ENCODE measurements at places on chromosomes 5 and 9.

DNA sequence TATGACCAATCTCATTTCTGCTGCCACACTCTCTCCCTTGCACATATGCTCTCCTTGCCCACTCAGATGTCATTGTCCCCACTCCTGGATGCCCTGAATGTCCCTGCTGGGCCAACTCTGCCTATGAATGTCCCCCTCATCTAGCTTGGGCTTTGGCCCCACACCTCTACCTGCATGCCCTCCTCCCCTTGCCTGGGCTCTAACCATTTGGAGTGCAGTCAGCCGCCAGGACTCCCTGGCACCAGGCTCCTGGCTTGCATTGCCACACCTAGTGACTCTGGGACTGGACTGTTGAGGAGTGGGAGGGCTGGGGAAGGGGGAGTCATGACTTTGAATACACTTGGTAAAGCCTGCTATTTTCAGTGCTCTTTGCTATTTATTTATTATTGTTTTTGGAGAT, 41.6 kb upstream of the POMT1 start:
- no peak for DNase-seq

GRCh38 chr5:143119291-143119769, 284.2 kb downstream of the NR3C1 start:
- DNase-seq = no peak

DNA sequence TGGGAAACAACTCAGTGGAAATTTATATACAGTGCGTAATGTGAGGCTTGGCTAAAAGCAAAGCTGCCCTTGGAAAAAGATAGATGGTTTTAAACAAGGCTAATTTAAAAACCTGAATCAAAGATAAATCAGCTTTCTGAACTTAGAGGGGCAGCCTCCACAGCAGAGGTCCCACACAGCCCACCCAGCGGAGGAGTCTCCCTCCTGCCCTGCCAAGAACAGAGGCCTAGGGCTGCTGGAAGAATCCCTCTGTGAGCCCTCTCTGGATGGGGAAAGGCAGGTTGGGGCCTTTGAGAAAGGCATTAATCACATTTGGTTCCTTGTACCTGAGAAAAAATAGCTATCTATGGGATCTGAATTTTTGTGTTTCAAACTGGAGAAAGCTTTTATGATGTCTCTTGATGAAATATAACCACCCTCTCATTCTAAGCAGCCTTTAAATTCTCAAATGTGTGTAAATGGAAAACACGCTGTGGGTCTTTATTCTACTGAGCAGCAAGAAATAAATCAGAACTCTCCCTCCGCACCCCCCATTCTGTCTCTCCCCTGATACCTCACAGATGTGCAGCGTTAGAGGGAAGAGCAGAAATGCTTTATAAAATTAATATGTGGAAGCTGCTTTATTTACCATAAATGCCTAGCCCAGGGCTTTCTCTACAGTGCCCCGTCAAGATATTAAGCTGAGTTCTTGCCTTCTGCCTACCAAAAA, 329.2 kb downstream of the EFNA5 start:
- DNase-seq = no peak

GRCh38 chr9:70983723-70984295, 137.6 kb downstream of the TRPM3 start:
- DNase-seq = no peak

DNA sequence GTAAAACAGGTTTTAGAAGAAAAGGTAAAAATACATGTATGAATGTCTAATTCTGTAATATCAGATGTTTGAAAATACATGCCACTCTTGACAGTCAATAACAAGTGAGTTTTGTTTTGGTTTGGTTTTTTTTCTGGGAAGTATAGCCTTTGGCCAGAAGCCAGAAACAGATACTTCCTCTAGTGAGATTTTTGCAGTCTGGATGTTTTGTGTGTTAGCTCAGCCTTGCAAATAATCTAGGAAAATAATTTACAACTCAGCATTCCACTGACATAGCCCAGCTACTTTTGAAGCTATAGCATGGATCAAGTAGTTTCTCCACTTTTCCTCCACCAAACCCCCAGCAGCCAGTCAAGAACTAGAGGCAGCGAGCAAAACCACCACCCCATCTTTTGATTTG, 56.7 kb downstream of the SLC1A1 start:
- no peak for DNase-seq

DNA sequence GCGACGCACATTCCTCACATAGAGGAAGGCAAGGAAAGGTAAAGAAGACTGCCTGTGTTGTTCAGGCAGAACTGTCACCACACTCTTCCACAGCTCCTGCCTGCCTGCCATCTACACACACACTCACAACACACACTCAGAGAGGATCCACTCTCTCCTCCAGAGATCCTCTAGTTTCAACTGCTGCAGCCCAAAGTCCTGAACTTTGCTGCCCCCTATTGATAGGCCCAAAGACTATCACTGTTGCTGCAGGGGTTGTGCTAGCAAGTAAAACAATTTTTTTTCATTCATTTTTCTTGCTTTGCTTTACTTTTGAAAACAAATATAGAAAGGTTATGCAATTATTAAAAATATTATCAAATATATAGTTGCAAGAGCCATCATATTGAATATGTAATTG, 5.9 kb upstream of the CFAP90 start:
- no peak for DNase-seq

DNA sequence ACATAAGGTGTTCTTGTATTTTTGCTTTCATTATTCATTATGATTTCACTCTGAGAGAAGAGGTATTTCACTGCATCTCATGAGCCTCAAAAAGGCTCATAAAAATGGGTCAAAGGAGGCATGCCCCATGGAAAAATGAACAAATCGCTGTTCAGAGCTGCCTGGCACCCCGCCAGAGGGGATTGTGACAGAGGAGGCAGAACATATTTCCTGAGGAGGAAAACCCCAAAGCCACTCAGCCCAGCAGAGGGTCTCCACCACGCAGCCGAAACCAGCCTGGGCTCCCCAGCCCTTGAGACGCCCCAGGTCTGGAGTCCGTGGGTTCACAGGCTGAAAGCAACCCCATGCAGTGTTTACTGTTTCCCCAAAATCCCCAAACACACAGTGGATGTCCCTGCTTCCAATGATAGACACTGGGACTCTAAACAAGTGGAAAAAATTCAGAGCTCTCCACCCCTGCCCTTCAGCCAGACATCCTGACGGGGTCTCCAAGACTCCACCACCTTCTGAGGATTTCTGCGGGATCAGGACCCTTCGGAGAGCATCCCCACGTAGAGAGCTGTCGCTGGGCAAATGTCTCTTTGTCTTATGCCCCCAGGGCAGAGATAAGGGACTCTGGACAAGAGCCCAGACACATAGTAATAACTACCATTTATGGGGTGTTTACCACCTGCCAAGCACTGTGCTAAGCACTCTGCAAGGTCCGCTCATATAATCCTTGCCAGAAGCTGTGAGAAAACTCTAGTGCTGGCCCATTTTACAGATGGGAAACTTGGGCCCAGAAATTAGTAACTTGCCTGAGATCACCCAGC, 122.3 kb downstream of the PAX5 start:
- DNase-seq = no peak

DNA sequence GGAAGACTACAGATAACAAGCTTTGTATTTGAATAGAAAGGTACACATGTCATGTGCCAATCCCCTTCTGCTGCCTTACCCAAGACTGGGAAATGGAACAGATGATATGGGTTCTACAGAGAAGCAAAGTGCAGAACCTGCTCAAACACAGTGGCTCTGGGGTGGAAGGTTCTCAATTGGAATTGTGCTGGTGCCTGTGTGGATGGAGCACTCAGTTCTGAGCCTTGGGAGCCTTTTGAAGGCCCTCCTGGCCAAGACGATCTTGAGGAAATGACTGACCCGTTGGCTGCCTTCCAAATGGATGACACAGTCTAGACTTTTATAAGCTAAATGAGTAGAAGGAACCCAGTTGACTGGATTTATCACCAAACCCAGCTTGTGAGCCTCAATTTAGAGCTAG, 4.2 kb upstream of the PRSS3 start:
- DNase-seq = no peak

- no peak for DNase-seq
Measured at GRCh38 chr5:74361406-74362358, 278.8 kb downstream of the ENC1 start.

DNA sequence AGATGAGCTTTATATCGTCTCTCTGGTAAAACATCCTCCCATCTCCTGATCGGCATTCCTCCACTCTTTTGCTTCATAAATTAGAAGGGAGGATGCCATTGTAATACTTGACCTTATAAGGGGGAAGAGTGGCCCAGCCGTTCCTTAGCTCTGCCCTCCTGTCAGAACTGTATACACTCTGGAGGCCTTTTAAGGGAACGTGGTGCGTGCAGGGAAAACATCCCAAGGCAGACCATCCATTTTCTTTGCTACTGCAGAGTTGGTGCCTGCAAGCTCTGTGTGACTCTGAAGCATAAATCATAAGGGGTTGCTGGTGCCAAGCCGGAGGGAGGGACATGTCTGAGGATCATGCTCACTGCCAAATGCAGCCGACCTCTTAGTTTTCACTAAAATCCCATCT, 90.4 kb downstream of the PGM5 start:
- no peak for DNase-seq

DNA sequence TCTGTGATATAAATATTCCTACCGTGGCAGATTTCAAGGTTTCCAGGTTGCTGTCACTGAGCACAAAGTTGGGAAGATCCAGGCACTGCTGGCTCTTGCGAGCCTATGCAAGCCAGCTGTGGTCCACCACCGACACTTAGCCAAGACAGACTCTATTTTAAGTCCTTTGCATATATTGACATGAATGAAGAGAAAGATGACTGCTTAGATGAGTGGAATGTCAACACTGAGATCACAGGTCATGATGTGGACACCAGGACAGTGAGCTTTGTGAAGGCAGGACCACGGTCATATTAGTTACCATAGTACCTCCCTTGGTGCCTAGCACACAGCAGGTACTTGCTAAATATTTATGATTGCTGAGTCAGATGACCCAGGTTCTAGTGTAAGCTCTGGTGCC, 217.0 kb downstream of the PAPPA start:
- no peak for DNase-seq

DNA sequence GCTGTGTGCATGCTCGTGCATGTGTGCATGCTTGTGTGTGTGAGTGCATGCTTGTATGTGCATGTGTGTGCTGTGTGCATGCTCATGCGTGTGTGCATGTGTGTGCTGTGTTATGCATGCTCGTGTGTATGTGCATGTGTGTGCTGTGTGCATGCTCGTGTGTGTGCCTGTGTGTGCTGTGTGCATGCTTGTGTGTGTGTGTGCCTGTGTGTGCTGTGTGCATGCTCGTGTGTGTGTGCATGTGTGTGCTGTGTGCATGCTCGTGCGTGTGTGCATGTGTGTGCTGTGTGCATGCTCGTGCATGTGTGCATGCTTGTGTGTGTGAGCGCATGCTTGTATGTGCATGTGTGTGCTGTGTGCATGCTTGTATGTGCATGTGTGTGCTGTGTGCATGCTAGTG, 30.3 kb upstream of the SH3PXD2B start:
- DNase-seq = no peak

- DNase-seq = no peak
Measured at GRCh38 chr9:87096506-87096905, 149.2 kb upstream of the GAS1 start.

DNA sequence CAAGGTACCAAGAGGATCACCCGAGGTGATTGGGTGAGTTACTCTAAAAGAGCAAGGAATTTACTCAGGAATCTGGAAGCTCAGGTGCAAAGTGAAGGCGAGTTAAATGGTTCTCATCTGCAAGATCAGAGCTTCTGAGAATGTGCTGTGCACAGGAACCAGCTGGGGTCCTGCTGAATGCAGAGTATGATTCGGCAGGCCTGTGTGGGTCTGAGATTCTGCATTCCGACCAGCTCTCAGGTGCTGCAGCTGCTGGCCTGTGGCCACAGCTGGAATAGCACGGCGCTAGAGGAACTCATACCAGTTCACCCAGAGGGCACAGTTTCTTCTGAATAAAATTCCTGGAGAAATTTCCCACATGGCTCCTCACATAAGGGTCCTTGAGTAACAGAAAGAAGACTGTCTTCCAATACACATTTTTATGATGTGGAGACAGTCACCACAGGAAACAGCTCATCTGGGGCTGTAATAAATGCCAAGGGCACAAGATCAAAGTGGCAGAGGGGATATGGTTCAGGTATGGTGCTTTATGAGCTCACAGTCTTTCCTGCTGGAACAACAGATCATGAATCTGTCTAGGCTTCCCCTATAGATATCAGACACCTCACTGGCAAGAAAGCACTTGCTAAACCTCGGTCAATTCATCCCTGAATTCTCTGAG, 83.9 kb downstream of the PTPN3 start:
- no peak for DNase-seq

DNA sequence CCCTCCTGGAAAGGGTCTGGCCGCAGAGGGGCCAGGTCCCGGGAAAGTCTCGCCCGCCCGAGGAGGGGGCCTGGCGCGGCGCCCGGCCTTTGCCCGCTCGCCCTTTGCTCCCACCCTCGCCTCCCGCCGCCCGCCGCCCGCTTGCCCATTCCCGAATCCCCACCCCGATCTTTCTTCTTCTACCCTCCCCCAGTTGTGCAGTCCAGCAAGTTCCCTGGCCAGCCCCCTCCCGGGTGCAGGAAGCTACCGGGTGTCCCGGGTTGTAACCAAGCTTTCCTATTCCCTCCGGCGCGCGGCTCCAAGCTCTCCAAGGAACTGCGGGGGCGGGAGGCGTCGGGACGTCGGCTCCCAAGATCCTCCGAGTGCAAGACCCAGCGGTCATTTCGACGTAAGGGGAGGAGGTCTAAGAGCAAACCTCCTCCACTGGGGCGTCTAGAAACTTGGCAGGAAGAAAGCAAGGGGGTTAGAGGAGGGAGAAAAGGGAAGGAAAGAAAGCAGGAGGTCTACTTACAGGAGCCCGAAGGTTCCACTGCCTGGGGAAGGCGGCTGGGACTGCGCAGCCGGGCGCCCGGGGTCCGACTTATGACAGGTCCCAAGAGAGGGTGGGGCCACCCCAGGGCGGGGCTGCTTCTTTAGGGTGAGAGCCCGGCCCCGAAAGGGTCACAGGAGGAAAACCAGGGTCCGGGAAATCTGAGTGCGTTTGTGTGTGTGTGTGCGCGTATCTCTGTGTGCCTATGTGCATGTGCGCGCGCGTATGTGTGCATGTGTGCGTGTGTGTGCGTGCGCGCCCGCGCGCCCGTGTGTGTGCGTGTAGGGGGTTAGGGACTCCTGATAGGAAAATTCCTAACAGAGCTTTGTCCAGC, at the start of gene PTGR1:
Gene PTGR1, minus strand, starts transcription at position 556 of the 863 bp plus-strand sequence. CDS start 2,225 bp downstream, outside the sequence.
- no peak for DNase-seq

DNA sequence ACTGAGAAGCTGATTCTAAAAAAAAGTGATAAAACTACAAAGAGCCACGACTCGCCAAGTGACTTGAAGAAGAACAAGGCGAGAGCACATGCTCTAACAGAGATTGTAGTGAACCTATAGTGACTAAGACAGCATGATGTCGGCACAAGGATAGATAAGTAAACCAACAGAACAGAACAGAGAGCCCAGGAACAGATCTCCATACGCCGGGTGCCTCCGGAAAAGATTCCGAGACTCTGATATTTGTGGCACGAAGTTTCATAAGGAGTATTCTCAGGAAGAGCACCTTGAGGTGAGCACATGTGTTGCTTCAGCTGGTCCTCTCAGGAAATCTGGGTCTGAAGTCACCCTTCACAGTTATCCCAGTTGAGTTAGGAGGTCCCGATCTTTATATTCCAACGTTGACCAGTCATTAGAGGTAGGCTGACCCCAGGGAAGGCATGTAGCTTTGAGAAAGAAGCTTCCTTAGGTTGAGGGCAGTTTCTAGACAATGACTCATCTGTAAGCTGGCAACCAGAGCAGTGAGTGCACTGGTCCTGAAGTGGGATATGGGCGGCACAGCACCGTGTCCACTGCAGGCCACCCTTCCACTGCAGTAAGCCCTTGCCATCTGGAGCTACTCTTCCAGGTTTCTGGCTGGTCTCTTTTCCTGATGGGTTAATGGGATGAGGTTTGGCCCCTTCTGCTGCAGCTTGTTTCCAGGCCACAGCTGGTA, 13.6 kb upstream of the CLK4 start:
- DNase-seq = no peak

All from activated T-helper 1 cell treated with anti-CD3 and anti-CD28 coated beads, Interleukin-2, amount 50 U/mL, for 16 hours (primary cell).